Fibroblast of villous mesenchyme (primary cell): ENCODE measurements at places on chromosomes 5 and 9. TPM values are rescaled to one million over a fixed set of nuclear protein-coding genes. Genes with fewer than 3 reads are reported as not detected.
A peak's percentile ranks its signal among the peaks of the same experiment; 100 is the strongest.

The FOXD1 gene
- 2.2 and 6.1 TPM in 2 replicates for total RNA-seq

- DNase-seq = no peak
These were observed 1.1 kb downstream of the FUT7 start for GRCh38 chr9:137030538-137031527.

DNA sequence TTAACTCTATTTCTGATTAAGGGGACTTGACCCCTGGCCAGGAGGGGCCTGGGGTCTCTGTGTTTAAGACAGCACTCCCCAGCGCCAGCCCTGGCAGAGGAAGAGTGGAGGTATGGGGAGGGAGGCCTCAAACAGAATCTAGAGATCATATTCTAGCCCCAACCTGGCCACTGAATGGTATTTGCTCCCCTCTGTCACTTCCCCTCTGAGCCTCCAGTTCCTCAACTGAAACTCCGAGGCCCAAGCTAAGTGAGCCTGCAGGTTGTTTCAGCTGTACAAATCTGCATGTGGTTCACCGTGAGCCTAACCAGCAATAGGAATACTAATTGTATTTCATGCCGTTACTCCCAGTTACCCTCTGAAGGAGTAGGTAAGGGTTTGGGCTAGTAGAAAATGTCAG is 36.0 kb downstream of the ANP32B start:
- no peak for DNase-seq

GRCh38 chr9:127368852-127369402 is 28.0 kb upstream of the SLC2A8 start:
- no peak for DNase-seq

DNA sequence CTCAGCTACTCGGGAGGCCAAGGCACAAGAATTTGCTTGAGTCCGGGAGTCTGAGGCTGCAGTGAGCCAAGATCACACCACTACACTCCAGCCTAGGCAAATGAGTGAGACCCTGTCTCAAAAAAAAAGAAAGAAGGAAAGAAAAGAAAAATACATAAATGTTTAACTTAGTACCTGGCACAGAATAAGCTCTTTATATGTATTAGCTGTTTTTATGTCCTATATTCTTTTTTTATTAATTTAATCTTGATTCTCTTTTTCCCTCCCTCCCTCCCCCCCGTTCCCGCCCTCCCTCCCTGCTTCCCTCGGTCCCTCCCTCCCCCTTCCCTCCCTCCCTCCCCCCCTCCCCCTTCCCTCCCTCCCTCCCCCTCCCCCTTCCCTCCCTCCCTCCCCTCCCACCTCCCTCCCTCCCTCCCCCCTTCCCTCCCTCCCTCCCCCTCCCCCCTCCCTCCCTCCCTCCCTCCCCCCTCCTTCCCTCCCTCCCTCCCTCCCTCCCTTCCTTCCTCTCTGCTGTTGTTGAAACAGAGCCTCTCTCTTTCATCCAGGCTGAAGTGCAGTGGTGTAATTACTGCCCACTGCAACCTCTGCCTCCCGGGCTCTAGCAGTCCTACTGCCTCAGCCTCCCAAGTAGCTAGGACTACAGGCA is 135.8 kb upstream of the GRHPR start:
- DNase-seq = no peak

- DNase-seq = no peak
These were observed 1729.2 kb upstream of the WWC1 start for GRCh38 chr5:166562246-166562645.

DNA sequence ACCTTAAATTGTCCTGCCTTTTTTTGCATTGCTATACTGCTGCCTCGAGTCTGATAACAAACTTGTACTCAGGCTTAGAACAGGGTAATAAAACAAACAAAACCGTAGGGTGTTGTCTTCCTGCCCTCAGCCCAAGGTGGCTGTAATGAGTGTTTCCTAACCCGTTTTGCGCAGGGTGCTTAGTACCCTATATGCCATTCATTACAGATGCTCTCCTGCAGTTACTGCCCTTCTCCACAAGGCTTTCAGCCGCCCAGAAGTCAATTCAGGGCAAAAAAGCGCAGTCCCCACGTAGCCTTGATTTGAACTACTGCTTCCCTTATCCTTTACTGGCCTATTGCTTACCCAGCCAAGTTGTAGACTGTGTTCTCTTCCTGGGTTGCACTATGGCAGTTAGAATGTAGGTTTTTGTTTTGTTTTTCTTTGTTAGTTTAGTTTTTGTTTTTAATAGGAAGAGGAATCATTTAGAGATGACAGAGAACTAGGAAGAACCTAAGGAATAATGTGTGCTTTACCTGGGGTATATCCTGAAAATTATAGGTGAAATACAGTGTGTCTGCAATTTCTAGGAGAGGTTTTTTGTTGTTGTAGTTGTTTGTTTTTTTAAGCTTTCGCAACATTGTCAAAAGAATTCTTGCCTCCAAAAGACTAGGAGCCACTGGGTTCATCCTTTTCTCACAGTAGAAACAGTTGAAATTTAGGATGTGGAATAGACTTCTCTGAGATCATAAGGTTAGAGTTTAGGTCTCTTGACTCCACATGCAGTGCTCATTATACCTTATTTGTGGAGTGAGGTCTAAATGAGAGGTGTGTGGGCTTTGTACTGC is 1.3 kb downstream of the HMGXB3 start:
- DNase-seq = peak; percentile 85

- DNase-seq = no peak
These were observed 139.4 kb upstream of the PTGER4 start for GRCh38 chr5:40540301-40540700.

DNA sequence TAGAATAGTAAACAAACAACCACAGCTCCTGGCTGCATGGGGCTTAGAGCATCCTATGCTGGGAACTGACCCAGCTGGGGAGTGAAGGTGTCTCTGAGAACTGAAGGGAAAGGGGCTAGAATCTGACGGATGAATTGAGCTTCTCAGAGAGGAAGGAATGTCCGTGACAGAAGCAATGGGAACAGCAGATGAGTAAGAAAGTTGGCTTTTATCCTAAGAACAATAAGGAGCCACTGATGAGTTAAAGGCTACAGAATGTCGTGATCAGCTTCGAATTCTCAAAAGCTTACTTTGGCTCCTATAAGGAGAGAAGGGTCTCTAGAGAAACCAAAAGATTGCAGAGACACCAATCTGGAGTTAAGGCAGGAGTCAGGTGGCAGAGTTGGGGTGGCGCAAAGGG is 52.6 kb downstream of the EBF1 start:
- no peak for DNase-seq

- DNase-seq = no peak
These were observed 733.9 kb downstream of the PRELID2 start for GRCh38 chr5:145101246-145101645.

The IFNA13 gene
- not detected in 2 replicates for total RNA-seq

DNA sequence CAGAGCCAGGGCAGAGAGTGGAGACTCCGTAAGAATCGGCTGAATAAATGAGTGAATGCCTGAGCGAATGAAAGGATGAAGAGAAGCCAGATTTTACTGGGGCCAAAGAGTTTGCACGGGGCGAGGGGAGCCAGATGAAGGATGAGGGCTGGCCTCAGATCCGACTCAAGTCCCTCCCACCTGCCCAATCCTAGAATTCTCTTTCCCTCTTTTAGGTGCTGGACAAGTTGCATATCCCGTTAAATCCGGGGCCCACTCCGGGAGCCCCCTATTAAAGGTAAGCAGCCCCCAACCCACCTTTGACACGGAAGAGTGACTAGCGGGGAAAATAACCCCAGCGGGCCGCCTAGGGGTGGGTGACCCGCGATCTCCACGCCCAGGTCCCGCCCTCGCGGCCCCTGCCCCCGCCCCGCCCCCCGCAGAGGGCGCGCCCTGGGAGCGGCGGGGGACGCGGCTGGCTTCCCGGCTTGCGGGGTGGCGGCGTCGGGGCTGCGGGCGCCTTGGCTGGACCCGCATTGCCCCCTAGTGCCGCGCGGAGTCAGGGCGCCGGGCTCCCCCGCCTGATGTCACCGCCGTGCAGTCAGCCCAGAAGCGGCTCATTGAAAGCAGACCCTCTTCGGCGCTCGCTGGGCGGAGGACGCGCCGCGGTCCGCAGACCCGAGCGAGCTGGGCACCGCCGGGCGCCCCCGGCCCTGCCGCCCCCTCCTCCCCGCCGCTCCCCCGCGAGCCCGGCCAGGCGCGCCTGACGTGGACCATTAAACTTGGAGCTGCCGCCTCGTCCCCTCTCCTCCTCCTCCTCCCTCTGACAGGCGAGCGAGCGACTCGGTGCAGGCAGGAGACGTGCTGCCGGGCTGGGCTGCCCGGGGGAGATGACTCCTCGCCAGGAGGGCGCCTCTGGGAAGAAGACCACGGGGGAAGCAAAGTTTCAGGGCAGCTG is at the start of gene ADRA1B:
Gene ADRA1B (plus strand): TSS at position 579 of the 937 bp plus-strand sequence. CDS start 424 bp downstream, outside the sequence.
- peak; percentile 53 for DNase-seq

The SHISAL2B gene
- total RNA-seq = not detected in 2 replicates

The ANKRD55 gene
- under 0.01 and 0.32 TPM in 2 replicates for total RNA-seq

The NR4A3 gene
- total RNA-seq = under 0.01 TPM in 2 replicates

DNA sequence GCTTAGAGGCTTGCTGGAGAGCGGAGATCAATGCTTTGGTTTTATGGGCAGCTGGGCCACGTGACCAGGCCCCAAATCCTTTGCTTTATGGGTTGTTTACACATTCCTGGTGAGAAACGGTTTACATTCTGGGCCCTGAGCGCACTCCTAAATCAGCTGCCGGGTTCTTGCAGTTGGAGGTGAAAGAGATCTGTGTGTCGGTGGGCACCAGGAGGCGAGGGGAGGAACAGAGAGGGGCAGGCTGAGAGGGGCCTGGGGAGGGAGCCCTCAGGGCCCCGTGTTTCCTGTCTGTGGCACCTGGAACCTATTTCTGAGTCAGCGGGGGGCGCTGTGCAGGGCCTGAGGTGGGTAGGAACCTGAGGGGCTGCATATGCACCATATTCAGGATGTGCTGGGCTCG is 63.5 kb upstream of the HAND1 start:
- peak; percentile 72 for DNase-seq

- no peak for DNase-seq
These were observed 9.6 kb downstream of the C5orf47 start for GRCh38 chr5:173998531-173998930.

- DNase-seq = no peak
These were observed 203.8 kb upstream of the DAP start for GRCh38 chr5:10964806-10965205.

GRCh38 chr9:79768194-79768593 is 196.4 kb downstream of the TLE4 start:
- DNase-seq = peak; percentile 67

The GDA gene
- 0.97 and 4.3 TPM in 2 replicates for total RNA-seq

The SPATA31D4 gene
- not detected in 2 replicates for total RNA-seq

DNA sequence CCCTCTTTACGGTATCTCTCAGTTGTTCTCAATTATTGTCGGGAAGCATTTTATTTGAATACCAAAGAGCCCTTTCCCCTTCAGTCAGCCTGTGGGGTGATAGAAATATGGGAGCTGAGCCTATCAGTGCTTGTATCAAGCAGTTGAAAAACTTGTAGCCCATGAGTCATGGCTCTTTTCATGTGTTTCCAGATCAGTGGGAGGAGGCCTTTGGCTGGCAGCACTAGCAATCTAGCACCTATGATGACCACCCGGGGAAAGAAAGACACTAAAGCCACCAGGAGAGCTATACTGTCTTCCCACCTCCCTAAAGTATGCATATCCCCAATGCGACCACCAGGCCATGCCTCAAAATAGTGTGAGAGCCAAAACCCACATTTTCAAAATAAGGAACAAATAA is 696.9 kb upstream of the C9orf72 start:
- no peak for DNase-seq
